ENCODE measurements at places on chromosomes 7 and 10.

- no peak for DNase-seq
Measured at GRCh38 chr7:85774986-85775385, 588.1 kb upstream of the SEMA3D start.

DNA sequence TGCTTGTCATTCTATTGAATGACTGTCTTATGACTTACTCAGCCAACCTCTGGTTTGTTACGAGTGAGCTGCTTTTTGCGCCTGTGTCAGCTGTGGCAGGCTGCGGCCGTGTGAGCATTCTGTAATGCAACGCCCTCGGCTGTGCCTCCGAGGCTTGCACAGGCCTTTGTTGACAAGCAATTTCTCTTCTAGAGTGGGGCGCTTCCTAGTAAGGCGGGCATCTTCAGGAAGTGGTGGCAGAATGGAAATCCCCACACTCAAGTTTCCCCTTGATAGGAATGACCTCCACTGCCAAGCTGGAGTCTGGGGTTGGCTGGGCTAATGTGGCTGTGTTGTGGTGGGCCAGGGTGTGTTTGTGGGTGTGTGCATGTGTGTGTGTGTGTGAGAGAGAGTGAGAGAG is 20.2 kb upstream of the TMEM178B start:
- no peak for DNase-seq

DNA sequence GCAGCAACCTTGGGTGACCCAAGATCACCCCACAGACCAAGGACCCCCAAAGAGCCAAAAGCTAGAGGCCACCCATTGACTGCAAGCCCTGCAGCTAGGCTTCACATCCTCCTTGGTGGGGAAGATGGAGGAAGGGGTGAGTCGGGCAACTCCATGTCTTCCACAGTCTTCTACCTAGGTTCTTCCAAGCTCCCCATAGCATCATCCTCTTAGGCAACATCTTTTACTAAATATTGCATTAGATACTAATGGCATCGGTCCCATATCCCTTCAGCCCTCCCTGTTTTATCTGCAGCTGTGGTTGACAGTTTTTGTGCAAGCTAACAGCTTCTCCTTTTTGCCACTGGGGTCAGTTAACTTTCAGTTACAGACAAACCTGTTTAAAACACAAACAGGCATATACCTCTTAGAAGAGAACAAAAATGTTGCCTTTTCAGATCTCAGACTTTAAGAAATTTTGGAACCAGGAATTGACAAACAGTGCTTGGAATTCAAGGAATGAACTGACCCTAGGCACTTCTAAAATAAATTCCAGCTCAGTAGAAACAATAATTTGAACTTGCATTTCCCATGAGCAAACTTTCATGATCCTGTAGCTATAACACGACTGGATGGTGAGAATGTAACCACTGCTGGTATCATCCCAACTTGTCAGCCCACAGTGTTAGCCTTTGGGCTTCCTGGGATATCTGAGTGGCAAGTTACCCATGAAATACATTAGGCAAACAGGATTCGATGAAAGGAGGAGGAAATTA is 33.9 kb upstream of the MSMB start:
- DNase-seq: no peak

- DNase-seq: no peak
Measured at GRCh38 chr10:92760609-92761008, 70.9 kb downstream of the HHEX start.

DNA sequence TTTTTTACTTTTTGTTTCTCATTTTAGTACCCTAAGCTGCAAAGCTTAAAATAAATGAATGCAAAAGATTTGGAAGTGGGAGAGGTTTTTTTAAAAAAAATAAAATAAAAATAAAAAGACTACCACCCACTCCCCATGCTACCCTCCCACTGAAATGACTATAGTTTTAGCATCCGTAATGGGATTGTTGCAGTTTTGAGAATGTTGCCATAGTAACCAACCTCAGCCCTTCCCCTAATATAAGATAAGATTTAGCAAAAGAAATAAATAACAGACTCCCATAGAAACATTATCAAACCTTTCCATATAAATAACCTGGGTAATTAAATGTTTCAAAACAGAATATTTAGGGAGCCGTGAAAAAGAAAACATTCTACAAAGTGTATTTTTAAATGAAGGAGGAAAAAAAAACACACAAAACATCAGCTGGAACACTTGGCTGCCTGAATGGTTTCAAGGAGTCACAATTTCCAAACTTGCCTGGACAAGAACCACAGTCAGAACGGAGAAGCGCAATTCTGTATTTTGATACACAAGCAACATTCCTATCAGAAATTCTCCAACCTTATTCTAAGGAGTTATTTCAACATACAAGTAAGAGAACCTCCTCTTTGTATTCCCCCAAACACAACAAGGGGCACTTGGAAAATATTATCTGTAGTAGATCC is 57.4 kb downstream of the DGKI start:
- no peak for DNase-seq

DNA sequence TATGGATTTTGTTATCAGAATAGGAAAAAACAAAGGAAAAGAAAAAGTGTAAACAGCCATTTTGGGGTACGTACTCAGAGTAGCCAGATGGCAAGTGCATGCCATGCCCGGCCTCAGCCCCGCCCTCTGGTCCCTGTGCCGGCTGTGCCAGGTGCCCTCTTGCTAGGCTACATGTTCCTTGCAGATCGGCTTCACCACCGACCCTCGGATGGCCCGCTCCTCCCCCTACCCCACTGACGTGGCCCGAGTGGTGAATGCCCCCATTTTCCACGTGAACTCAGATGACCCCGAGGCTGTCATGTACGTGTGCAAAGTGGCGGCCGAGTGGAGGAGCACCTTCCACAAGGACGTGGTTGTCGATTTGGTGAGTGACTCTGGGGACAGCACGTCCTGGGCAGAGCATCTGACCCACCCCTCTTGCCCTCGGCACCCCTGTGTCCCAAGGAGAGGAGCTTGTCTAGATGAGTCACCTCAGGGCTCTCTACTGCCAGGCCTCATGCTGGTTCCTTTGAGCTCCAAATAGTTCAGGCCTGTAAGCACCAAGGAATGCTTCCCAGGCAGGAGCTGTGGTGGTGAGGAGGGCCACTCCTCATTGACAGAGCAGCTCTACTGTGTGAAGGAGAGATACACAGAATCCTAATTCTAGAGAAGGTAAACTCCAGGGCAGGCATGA is 54.9 kb upstream of the ZMIZ2 start:
- no peak for DNase-seq

GRCh38 chr7:112970771-112971170 is 115.9 kb downstream of the GPR85 start:
- DNase-seq: no peak

GRCh38 chr10:16566202-16566805 is 44.6 kb upstream of the C1QL3 start:
- no peak for DNase-seq

DNA sequence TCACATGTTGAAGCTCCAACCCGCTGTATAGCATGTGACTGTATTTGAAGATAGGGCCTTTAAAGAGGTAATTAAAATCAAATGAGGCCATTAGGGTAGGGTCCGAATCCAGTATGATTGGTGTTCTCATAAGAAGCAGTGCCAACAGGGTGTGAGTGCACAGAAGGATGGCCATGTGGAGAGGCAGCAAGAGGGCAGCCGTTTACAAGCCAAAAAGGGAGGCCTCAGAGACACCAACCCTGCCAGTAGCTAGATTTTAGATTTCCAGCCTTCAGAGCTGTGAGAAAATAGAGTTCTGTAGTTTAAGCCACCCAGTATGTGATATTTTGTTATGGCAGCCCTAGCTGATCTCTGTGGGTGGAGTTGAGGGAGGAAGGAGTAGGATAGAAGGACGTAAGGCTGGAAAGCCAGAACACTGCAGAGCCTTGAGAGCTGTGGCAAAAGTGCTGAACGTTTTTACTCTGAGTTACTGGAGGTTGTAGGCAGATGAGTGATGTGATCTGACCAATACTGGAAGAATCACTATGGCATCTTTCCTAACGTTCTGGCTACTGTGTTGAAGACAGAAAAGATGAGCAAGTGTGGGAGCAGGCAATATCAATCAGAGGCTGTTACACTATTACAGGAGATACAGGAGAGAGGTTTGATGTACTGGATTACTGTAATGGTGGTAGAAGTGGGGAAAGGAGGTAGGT is 334.9 kb downstream of the ELMO1 start:
- no peak for DNase-seq

GRCh38 chr7:42250411-42250810 is 13.4 kb upstream of the GLI3 start:
- DNase-seq: no peak

DNA sequence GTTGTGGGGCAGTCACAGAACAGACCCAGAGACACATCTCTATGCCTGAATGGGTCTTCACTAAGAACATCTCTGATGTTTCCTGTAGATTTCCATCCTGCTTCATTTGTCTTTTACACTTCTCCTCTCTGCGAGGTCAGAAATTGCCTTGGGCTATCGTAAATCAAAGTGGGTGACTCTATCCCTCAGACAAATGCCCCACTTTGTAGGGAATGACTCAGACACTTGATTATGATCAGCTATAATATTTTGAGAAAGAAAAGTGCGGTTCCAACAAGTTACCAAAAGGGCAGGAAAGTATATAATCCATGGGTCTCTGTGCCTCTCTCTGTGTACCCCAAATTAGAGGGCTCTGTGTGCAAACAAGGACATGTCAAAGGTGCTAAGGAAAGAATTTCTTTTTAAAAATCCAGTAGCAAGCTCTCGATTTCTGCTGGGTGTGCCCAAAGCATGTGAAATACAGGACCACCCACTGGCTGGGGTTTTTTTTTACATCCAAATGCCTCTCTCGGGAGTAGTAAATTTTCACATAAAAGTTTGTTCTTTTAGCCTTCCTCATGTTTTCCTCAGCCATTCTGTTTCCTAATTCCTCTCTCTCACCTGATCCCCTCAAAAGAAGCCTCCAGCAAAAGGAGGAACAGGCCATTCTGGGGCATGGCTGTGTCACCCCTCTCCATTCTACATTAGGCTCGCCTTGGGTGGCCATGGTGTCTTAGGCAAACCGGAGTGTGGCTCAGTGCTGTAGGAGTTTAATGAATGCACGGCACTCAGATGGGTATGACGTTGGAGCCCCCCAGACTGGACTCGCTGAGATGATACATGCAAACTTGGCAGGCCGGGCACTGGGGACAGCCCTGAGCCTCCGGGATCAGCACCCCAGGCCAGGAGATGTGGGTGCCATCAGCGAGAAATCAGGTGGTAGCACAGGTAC is 6.3 kb upstream of the OPN4 start:
- no peak for DNase-seq

GRCh38 chr7:114084472-114085312 is 165.9 kb upstream of the PPP1R3A start:
- no peak for DNase-seq

GRCh38 chr7:128041203-128041602 is 10.0 kb upstream of the LRRC4 start:
- no peak for DNase-seq

GRCh38 chr10:79331226-79331625 is 16.0 kb upstream of the PPIF start:
- no peak for DNase-seq

DNA sequence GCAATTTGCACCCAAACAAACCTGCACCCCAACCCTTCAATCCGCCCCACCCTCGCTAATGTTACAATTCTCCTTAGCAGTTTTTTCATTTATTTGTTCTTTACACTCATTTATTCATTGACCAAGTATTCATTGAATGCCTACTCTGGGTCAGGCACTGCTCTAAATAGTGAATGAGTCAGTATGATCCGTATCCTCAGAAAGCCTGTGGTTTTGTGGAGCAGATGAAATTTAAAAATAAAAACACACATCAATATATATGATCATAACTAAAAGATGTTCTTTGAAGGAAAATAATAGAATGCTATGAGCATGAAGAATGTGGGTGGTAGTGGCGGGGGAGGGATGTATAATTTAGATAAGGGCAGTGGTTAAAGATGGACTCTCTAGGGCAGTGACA is 13.3 kb downstream of the IFIT5 start:
- DNase-seq: no peak

DNA sequence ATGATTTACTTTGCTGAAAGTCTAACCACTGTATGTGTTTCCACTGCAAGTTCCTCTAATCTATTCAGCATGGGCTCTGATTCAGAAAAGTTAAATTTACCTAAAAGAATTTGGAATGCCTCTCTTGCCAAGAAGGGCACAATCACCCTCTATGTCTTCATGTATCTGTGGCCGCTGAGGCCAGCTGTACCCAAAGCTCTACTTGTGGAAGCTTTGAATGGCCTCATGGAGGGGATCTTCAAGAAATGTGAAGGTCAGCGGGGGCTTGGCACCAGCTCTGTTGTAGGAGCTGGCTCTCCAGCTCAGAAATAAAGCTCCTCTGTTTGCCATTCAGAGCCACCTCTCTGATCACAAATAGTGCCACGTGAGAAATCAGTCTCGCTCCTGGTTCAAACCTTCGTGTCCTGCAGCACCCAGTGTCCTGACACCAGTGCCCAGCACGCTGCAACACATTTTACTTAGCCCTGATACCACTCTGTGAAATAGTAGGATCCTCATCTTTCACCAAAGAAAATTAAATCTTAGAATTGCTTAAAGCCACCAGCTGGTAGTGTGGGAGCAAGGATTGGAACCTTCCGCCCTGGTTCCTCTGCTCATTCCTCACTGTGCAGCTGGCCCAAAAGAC is 61.1 kb downstream of the PKD1L1 start:
- no peak for DNase-seq

DNA sequence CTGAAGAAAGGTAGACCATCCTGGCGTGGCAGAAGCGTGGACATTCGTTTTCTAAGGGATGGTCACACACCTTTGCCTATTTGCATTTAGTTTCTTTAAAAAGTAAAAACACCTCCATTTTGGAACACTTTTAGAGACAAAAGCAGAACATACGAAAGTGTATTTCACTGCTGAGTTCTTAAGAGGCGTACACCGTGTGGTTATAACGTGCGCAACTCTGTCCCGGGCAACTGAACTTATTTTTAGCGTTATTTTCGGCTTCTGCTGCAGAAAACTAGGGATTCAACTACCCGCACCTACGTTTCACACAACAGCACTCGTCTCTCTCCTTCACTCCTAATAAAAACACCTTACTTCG is 557 bp upstream of the LSM8 start:
- no peak for DNase-seq

GRCh38 chr7:2358968-2359527 is 4.4 kb downstream of the EIF3B start:
- DNase-seq: no peak
